Activated CD8-positive, alpha-beta memory T cell treated with anti-CD3 and anti-CD28 coated beads, Interleukin-2, amount 50 U/mL, for 4 hours (primary cell): ENCODE measurements at places on chromosomes 11 and 22.

- DNase-seq = no peak
These were observed 118.0 kb downstream of the SIK3 start for GRCh38 chr11:116980136-116980793.

DNA sequence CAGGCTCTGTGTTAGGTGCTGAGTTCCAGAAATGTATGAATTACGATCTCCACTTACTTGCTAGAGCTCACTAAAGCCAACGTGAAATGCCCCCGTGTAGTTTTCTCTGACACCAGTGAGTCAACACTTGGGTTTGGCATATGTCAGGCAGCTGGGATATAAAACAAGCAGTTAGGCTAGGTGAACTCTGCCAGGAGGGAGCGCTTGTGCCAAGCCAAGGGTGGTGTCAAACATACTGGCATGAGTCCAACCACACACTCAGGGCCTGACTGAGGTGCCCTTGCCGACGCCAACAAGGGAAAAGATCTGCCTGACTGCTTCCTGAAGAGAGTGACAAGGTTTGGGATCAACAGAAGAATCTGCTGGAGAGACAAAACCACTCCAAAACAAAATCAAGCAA is 167.8 kb upstream of the NARS2 start:
- no peak for DNase-seq

DNA sequence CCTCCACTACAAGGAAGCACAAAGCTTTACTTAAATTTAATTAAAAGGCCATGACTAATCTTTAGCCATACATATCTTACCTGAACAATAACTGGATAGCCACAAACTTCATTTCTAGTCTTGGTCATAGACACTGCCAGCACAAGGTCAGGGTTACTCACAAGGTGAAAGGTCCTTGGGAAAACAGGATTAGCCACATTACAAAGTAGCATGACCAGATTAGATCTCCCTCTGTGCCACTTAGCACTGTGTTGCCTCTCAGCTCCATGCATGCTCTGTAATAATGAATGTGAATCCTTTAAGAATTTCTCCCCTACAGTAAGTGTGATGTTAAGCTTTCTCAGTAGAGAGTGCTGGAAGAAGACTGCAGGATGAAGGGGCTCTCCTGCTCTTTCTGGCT is 325.1 kb upstream of the MPPED2 start:
- no peak for DNase-seq

GRCh38 chr11:68254421-68254820 is 17.4 kb downstream of the C11orf24 start:
- DNase-seq = no peak

DNA sequence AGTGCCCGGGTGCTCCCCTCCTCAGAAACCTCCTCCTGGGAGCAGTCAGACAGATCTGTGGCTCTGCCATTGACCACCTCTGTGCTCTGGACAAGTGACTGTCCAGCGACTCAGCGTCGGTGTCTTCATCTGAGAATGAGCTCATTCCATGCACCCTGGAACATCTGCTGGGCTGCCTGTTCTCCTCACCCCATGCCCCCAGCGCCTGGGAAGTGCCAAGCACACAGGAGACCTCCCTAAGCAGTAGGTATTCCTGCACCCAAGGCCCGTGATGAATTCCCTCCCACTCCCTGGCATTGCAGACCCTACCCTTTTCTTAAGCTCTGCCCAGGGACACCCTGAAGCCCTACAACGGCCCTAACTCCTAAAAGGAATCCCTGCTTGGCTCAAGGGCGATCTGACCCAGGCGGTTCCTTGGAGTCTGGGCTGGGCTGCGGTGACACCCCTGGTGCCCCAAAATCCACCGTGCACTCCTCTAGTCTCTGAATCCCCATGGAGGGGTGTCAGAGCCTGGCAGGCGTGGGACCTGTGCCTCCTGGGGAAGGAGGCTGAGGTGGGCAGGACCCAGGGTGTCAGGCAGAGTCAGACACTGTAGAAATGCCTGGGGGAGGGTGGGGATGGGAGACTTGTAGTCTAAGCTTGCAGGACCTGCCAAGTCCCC is 92.0 kb downstream of the CEP164 start:
- no peak for DNase-seq

GRCh38 chr11:114399490-114400215 is 658 bp downstream of the C11orf71 start:
- no peak for DNase-seq

- DNase-seq = no peak
These were observed 185.5 kb downstream of the MN1 start for GRCh38 chr22:27616033-27616432.

DNA sequence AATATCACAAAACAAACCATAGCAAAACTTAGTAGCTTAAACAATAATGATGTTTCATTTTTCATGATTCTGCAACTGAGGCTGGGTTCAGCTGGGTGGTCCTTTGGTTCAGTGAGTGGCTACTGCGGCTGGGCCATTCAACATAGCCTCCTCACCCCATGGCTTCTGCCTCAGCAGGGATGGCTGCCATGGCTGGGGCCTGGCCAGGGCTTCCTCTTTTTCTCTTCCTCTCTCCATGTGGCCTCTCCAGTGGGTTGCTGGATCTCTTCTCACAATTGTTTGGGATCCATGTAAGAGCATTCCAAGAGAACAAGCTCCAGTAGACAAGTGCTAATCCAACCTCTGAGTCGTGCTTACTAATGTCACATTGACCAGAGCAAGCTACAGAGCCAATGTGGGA is 248.6 kb upstream of the PLET1 start:
- no peak for DNase-seq
